RPMI7951 (cell line): ENCODE measurements at places on chromosomes 7 and 10. TPM values are rescaled to one million over a fixed set of nuclear protein-coding genes. Genes with fewer than 3 reads are reported as not detected.

HABP2 gene
- not detected in 2 replicates for total RNA-seq

TWIST1 gene
- total RNA-seq: 32.0 and 36.8 TPM in 2 replicates

GNAT3 gene
- not detected in 2 replicates for total RNA-seq

CCDC7 gene
- total RNA-seq: 3.8 and 9.4 TPM in 2 replicates

ELOVL3 gene
- 0.36 and 0.49 TPM in 2 replicates for total RNA-seq

KCTD7 gene
- total RNA-seq: 7.2 and 7.9 TPM in 2 replicates

DNAH11 gene
- total RNA-seq: 10.0 and 10.7 TPM in 2 replicates

SMKR1 gene
- 0.20 and 0.24 TPM in 2 replicates for total RNA-seq

HMX2 gene
- total RNA-seq: 0.10 TPM in 1 of 2 replicates, not detected in the other

DNA sequence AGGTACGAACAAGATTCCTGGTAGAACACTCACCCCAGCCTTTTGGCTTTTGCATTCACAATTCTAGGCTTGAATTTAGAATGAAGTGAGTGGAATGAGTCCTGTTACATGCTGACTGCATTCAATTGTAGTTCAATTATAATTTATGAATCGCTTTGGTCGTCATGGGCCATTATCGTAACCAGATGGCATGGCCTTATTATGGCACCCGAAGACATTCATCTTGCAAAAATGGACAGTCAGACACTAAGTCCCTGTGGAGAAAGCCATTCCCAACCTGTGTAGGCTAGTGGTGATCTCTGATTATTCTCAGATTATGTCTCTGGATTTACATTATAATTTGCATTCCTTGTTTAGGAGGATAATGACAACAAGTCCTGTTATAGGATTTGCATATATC, 292.4 kb upstream of the NPSR1 start:
- no peak for DNase-seq

DNA sequence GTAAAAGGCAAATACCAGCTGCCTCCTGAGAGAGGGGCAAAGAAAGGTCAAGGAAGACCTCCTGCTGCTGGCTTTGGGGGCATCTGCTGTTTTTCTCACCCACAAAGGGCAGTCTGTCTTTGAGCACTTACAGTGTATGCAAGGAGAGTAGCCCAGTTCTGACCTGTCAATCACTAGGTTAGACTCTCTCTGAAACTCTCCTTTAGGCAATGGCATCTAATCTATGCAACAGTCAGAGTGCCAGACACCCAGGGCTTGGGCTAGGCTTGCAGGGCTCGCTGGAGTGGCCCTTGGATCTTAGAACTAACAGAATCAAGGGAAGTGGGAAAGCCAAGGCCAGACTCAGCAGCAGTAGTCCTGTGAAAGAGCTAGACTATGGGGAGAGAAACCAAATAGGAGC, 522.9 kb downstream of the NRG3 start:
- no peak for DNase-seq

GRCh38 chr7:151727579-151728285, 149.2 kb downstream of the PRKAG2 start:
- DNase-seq: peak; percentile 99

GRCh38 chr7:50629238-50629901, 64.2 kb upstream of the DDC start:
- DNase-seq: no peak

- no peak for DNase-seq
Measured at GRCh38 chr7:79787623-79788022, 334.2 kb upstream of the MAGI2 start.

DNA sequence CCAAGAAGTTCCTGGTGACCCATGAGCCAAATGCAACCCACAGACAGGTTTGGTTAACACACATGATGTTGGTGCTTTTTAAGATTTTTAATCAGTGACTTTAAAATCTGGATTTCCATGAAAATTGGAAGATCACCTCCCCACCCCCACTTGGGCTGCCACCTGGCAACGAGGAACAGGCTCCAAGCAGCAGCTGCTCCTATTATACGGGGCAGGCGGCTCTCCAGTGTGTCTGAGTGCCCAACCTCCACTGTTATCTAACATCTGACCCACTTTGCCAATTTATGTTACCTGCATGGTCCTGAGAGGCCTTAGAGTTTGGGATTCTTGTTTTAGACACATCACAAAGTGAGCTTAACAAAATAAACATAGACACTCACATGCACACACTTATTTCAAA, 56.4 kb downstream of the SGMS1 start:
- no peak for DNase-seq

DNA sequence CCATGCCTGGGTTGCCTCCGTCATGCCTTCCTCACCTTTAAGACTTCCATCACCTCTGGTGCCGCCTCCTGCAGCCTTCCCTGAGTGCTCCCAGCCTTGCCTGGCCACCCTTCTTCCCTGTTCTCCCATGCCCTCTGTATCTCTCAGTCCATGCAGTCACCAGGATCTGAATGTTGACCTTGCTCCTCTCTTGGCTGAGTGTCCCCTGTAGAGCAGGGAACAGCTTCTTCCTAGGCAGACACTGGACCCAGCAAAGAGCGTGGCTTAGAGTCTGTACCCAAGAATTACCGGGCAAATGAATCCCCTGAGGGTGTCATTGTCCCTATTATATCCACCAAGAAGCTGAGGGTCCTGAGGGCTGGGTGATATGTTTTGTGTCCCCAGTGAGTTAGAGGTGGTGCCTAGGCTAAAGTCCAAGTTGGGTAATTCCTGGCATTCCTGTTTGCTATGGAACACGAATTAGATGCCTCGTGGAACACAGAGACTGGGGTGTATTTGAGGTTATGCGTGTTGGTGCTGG, 505.6 kb downstream of the RPS24 start:
- DNase-seq: no peak

DNA sequence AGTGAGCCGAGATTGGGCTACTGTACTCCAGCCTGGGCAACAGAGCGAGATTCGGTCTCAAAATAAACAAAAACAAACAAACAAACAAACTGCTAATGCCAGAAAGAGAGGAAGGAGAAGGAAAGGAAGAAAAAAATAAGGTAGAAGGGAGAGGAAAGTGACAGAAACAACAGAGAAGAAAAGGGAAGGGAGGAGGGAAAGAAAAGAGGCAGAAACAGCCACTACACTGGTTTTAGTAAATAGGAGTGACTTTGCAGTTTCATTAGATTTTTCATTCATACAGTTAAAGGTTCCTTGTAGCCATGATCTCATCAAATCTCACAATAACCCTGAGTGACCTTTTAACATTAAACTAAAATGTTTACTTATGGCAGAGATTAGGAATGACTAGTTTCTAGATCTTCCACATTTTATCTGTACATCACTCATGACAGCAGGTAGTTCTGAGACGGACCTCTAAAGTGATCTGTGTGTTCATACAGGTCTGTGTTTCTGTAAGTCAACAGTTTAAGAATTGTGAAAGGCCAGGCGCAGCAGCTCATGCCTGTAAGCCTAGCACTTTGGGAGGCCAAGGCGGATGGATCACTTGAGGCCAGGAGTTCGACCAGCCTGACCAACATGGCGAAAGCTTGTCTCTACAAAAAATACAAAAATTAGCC, 191.3 kb upstream of the KLF14 start:
- DNase-seq: no peak

- DNase-seq: peak; percentile 65
Measured at GRCh38 chr10:34505338-34505737, 309.8 kb downstream of the PARD3 start.

DNA sequence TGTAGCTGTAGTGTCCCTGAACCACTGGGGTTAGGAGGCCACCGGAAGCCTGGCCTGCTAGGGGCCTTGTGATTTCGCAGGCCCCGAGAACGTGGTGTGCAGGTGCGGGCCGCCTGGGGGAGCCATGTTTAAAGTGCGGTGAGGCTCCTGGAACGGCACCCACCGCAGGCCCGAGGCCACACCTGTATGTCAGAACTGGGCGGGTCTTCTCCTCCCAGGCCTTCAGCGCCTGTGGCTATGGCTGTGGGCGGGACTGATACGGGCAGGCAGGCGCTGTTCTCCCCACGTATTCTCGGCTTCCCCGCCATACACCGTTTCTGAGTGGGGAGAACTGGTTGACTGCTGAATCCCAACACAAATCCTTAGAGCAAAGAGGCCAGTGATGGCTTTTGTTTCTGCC, 74.8 kb downstream of the DNAJB6 start:
- DNase-seq: no peak

GRCh38 chr10:25547382-25547781, 372.6 kb downstream of the GPR158 start:
- DNase-seq: peak; percentile 30

- peak; percentile 52 for DNase-seq
Measured at GRCh38 chr10:31836569-31837406, 91.8 kb downstream of the ARHGAP12 start.

- DNase-seq: no peak
Measured at GRCh38 chr10:126126866-126127265, 230.5 kb downstream of the FANK1 start.

DNA sequence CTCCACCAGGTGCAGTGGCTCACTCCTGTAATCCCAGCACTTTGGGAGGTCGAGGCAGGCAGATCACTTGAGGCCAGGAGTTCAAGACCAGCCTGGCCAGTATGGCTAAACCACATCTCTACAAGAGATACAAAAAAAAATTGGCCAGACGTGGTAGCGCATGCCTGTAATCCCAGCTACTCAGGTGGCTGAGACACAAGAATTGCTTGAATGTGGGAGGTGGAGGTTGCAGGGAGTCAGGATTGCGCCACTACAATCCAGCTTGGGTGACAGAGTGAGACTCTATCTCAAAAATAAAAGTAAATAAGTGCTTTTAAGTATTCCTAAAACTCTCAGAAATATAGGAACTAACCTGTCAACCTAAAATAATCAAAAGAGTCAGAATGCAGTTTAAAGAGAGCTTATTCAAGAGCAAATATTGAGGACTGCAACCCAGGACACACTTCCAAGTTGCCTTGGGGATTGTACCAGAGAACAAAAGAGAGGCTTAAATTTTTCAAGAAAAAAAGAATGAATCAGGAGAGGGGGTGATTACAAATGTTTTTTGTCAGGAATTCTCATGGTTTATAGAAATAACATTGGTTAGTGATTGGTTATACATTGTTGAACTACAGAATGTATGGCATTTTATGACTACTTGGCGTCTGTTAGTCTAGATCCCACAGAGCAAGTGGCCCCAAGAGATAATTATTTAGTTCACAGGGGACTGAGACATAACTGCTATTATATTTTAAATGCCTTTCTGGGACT, 33.2 kb upstream of the PPP1R9A start:
- no peak for DNase-seq

GRCh38 chr10:87505366-87506111, 846 bp downstream of the MINPP1 start:
- DNase-seq: peak; percentile 57

DNA sequence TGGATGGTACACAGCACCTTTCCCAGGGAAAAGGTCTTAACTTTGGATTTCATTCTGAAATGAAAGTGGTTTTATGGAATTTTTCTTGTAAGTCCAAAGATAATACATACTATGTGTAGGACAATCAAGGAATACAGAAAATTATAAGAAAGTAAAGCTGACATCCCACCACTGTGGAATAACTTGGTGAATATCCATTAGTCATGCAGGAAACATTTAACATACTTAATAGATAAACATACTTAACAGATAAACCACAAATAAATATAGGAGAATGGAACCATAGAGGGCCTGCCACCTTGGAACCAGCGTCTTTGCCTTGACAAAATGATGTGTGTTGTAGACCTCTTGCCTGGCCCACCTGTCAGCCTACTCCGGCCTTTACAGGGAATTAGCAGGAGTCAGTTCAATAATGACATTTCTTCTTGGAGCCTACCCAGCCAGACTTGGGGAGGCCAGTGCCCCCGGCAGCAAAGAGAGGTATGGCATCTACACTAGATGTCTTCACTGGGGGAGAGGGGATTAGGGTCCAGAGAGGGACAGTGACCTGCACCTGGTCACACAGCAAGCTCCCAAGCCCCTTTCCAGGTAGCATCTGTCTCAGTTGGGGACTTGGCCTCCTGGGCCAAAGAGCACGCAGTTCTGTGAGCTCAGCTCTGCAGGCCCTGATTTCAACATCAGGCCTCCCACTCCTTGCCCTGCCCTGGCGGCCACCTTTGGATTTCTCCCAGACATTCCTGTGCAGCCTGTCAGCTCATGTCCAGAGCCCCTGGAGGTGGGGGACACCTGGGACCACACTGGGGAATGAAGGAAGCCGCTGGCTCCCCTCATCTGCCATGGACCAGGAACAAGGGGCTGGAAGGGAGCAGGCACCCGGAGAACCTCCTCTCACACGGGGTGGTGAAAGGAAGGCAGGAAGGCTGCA, 112.6 kb upstream of the PPIF start:
- no peak for DNase-seq

DNA sequence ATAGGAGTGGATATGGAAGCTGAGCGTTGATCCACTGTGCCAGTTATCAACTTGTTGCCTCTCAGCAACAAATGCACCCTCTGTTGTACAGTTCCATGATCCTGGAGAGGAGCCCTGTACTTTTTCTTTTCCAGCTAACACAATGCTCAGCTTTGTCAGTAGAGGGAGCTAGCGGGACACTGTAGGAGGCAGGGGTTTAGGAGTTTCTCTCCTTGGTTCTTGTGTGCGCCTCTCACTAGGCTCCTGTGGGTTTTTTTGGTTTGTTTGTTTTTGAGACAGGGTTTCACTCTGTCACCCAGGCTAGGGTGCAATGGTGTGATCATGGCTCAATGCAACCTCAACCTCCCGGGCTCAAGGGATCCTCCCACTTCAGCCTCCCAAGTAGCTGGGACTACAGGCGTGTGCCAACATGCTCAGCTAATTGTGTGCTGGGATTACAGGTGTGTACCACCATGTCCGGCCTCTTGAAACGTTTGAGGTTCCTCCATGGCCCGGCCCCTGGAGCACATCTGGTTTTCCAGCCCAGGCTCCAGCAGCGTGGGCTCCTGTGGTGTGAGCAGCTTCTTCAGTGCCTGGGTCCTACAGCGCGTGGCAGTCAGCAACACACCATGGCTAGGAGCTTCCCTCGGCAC, 12.0 kb upstream of the MARVELD1 start:
- peak; percentile 66 for DNase-seq

DNA sequence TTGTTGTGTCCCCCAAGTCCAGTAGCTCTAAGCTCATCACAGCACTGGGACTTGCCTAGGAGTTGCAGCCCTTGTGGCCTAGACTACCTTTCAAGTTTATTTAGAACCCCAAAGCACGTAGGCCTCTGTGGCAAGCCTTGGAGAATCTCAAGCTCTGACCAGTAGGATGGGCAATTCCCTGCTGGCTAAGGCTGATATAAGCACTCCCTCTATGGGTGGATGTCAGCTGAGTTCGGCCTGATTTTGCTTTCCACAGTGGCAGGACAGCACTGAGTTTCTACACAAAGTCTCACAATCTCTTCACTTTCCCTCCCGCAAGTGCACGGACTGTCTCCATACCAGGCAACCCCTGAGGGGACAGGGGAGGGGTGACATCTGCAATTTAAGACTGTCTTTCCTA, 886.4 kb upstream of the LRRN3 start:
- DNase-seq: no peak

GRCh38 chr7:87091487-87092066, 32.1 kb upstream of the ELAPOR2 start:
- DNase-seq: no peak

DNA sequence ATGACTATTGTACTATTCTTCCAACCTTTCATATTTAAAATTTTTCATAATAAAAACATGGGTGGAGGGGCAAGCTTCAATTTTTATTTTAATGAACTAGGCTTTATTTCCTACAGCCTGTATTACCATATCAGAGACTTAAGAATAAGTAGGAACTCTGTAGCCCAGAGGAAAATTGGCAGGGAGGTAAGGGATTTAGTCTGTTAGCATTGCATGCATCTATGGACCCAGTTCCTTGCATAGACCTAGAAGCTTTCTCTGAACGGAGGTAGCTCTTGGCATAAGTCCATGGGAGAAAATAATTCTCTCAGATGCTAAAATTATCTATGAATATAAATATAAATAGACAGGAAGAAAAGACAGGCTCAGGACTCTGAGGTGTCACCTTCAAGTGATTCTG, 31.4 kb upstream of the CCDC6 start:
- DNase-seq: no peak

- no peak for DNase-seq
Measured at GRCh38 chr10:30398788-30399187, 35.2 kb upstream of the MAP3K8 start.
